ENCODE measurements at places on chromosomes 13 and 19.

DNA sequence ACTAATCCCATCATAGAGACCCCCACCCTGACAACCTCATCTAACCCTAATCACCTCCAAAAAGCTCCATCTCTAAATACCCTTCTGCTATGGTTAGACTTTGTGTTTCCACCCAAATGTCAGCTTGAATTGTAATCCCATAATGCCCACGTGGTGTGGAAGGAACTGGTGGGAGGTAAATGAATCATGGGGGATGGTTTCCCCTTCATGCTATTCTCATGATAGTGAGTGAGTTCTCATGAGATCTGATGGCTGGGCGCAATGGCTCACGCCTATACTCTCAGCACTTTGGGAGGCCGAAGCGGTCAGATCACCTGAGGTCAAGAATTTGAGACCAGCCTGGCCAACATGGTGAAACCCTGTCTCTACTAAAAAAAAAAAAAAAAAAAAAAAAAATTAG is 2.6 kb downstream of the VMAC start:
- no peak for DNase-seq

GRCh38 chr19:4559569-4559968 is at the start of gene SEMA6B:
Gene SEMA6B, minus strand, starts transcription at chr19:4559684. Its CDS starts 1,227 bp downstream, at chr19:4558457.
- no peak for DNase-seq

DNA sequence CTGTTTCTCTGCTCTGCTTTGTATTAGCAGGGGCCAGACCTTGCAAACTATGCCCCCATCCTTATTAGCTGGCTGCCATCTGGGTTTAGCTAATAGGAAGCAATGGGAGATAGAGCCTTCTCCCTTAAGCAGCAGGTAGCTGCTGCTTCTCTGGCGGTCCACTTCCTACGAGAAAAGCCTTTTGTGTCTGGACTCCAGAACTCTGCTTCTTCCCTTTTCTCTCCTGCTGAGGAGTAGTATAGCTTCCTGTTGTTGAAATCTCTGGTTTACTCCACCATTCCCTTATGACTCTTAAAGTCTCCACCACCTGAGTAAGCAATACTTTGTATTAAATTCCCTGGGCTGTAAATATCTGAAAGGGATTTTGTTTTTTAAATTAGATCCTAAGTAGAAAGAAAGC is 147.1 kb downstream of the DNAJC15 start:
- DNase-seq, result no peak

GRCh38 chr19:33780251-33780650 is 16.4 kb upstream of the KCTD15 start:
- DNase-seq, result no peak

- DNase-seq, result no peak
Observed at GRCh38 chr19:6250909-6251308, 28.9 kb downstream of the MLLT1 start.

- DNase-seq, result no peak
Observed at GRCh38 chr13:36000028-36000427, 131.2 kb downstream of the DCLK1 start.

GRCh38 chr19:54201172-54201701 is 579 bp downstream of the RPS9 start:
- DNase-seq, result no peak

DNA sequence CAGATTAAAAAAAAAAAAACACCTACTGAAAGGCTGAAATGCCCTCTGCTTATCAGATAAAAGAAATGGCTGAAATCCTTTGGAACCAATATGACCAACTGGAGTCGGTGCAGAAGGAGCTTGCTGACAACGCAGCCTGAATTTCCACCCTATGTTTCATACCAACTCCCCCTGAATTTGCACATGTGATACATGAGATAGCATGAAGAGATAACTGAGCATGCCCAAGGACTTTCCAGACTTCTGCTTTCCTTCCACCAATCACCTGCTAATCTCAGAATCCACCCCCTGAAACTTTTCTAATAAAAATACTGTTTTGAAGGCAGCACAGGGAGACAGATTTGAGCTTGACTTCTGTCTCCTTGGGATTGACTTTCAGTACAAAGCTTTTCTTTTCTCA is 32.2 kb upstream of the WDFY2 start:
- no peak for DNase-seq

DNA sequence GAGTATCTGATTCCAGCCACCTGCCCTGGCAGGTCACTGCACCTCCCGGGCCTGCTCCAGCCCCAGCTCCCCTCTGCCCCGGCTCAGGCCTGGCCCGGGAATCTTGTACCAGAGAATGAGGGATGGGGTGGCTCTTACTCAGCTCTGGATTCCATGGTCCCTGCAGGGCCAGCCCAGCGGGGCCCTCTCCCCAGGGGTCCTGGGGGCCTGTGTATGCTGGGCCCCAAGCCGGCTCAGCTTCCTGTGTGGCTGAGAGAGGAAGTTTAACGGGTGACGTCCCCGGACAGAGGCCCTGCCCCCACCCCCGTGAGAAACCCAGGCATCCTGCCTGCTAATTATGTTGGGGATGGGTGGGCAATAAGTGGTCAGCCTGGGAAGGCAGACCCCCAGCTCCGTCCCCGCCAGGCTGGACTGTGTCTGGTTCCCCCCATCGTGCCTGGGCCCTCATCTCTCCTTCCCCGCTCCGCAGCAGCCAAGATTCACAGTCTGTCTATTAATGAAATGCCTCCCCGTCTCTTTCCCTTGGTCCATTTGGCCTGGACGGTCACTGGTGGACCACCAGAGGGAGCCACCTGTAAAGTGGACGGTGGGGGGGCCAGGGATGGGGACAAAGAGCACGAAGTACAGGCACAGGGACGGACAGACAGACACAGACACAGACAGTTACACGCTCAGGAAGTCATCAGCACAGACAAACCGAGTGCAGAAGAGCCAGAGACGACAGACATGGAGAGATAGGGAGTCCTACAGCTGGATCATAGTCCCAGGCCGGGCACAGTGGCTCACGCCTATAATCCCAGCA is at the start of gene DENND1C:
TSS of gene DENND1C (minus strand) at position 247 of the 802 bp plus-strand sequence. CDS start at position 155, 92 bp downstream.
- peak; percentile 73 for DNase-seq

DNA sequence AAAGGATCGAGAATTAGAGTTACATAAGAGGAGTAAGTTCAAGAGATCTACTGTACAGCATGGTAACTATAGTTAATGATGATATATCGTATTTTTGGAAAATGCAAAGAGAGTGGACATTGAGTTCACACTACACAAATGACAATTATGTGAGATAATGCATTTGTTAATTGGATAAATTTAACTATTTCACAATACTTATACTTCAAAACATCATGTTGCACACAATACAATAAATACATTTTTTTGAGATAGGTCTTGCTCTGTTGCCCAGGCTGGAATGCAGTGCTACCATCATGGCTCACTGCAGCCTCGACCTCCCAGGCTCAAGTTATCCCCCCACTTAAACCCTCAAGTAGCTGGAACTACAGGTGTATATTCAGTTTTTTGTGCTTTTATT is 8.1 kb upstream of the CYP2F1 start:
- DNase-seq, result no peak

- peak; percentile 47 for DNase-seq
Observed at GRCh38 chr19:40611096-40611495, 9.9 kb downstream of the LTBP4 start.

GRCh38 chr19:3603121-3603811 is 3.4 kb downstream of the TBXA2R start:
- no peak for DNase-seq

GRCh38 chr13:50526661-50527071 is 316.8 kb downstream of the DLEU7 start:
- no peak for DNase-seq

DNA sequence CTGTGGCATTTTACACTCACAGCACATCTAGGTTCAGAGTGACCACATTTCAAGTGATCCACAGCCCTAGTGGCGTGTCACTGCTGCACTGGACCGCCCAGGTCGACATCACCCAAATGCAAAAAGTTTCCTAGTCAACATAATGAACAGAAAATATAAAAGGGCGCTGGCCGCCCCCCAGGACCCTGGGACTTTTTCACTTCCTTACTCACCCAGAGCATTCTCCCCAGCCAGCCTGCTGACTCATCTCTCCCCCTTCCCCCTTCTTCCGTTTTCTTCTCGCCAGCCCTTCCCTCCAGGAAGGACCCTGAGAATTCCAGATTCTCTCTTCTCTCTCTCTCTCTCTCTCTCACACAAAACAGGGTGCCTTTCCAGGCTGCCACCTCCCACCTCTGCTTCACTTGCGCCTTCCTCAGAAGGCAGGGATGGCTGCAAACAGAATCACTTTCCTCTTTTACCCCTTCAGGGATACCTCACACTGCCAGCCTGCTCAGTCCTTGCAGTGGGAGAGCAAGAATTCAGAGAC is 21.0 kb upstream of the GRWD1 start:
- DNase-seq, result no peak

DNA sequence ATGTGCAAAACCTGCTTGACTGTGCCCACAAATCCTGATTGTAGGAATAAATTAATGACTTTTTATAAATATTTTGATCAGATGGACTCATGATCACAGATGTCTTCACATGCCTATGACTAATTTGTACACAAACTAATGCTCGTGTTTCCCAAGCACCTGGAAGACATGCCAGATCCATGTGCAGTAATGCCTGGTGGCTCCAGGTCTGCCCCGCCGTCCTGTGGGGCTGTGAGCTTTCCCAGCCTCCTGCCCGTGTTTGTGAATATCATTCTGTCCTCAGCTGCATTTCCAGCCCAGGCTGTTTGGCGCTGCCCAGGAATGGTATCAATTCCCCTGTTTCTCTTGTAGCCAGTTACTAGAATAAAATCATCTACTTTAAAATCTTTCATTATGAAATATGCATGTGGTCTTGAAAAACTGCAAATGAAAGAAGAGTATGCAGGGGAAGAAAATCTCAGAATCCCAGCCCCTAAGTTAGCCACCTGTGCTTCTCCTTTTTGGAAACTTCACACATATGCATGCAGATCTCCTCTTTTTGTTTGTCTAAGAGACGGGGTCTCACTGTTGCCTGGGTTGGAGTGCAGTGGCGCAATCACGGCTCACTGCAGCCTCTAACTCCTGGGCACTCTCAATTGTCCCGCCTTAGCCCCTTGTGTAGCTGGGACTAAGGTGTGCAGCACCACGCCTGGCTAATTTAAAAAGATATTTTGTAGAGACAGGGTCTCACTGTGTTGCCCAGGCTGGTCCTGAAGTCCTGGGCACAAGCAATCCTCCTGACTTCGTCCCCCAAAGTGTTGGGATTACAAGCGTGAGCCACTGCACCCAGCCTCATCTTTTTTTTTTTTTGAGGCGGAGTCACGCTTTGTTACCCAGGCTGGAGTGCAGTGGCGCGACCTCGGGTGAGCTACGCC is 6.2 kb downstream of the RPL28 start:
- no peak for DNase-seq

DNA sequence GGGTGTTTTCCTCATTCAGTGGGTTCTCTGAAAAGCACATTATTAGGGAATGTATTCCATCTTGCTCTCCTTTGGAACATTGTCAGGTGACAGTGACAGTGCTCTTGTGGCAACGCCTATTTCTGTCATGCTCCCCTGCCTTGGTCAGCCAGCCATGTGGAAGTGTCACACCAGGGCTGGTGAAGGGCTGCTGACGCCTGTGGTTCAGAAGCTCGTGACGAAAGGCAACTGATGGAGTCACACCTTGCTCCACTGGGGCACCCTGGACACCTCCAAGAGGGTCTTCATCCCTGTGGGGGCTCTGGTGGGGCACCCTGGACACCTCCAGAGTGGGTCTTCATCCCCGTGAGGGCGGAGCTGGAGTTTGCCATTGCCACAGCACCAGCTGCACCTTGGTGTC is 68.9 kb upstream of the GPR183 start:
- DNase-seq, result no peak

GRCh38 chr19:18000915-18001776 is 6.8 kb upstream of the ARRDC2 start:
- DNase-seq, result peak; percentile 65

GRCh38 chr13:41668130-41668757 is 210.9 kb downstream of the RGCC start:
- no peak for DNase-seq
